ENCODE measurements at places on chromosomes 1 and 21.
A peak's percentile ranks its signal among the peaks of the same experiment; 100 is the strongest.

- DNase-seq = no peak
These were observed 118.4 kb upstream of the L1TD1 start for GRCh38 chr1:62076286-62076685.

GRCh38 chr1:1794999-1795398, 16.7 kb upstream of the NADK start:
- DNase-seq = no peak

- DNase-seq = no peak
These were observed 21.8 kb downstream of the TENT5C start for GRCh38 chr1:117627546-117628130.

DNA sequence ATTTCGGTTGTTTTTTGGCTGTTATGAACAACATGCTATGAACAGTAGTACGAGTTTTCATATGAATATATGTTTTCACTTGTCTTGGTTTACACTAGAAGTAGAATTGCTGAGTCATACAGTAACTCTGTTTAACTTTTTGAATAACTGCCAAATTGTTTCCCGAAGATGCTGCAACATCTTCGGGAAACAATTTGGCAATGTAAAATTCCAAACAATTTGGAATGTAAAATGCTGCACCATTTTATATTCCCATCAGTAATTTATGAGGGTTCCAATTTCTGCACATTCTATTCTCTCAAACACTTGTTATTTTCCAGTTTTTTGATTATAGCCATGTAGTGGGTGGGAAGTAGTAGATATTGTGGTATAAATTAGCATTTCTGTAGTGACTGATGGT, 11.6 kb downstream of the PCBP3 start:
- no peak for DNase-seq

- DNase-seq = no peak
These were observed 34.1 kb downstream of the SOAT1 start for GRCh38 chr1:179327679-179328078.

GRCh38 chr1:27368869-27369582, 2.3 kb upstream of the MAP3K6 start:
- DNase-seq = no peak

- DNase-seq = no peak
These were observed 17.2 kb downstream of the PRDM15 start for GRCh38 chr21:41861987-41862386.

DNA sequence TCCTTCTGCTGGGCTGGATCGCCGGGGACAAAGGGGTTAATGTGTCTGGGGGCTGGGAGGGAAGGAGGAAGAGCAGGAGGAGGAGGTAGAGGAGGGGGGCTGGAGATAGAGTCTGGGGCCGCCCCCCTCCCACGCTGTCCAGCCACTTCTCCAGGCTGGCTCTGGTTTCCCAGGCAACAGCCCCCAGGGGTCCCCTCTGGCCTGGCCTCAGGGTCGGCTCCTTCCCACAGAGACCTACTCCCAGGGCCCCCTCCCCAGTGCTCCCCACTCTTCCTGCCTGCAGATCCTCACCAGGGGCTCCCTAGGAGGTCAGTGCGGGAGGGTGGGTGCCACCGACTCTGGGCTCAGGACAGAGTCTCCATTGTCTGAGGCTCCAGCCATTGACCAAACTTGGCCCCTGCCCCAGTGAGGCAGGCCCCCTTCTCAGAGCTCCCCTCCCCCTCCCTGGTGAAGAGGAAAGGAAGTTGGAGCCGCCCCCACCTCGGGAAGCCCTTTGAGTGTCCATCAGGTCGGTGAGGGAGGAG, 34.1 kb downstream of the ARHGEF10L start:
- DNase-seq = no peak

DNA sequence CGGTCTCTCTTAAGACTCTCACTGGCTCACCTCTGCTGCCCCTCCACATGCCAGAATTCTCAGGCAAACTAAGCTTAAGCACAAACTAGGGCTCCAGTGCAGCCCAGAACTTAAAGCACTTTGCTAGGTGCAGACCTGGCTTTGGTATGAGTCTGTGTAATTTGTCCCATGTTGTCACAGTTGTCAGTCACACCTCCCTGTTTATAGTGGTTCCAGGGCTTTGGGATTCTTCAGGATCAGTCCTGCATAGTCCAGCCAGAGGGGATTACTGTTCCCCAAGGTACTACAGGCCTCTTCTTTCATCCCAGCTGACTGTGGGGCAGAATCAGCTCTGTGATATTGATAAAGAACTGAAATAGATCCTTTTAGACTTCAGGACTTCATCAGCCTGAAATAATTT, 105.0 kb upstream of the UBE2U start:
- no peak for DNase-seq

GRCh38 chr1:32725615-32725982, 23.0 kb upstream of the SYNC start:
- no peak for DNase-seq

- DNase-seq = no peak
These were observed 397.1 kb upstream of the VAMP3 start for GRCh38 chr1:7373876-7374562.

DNA sequence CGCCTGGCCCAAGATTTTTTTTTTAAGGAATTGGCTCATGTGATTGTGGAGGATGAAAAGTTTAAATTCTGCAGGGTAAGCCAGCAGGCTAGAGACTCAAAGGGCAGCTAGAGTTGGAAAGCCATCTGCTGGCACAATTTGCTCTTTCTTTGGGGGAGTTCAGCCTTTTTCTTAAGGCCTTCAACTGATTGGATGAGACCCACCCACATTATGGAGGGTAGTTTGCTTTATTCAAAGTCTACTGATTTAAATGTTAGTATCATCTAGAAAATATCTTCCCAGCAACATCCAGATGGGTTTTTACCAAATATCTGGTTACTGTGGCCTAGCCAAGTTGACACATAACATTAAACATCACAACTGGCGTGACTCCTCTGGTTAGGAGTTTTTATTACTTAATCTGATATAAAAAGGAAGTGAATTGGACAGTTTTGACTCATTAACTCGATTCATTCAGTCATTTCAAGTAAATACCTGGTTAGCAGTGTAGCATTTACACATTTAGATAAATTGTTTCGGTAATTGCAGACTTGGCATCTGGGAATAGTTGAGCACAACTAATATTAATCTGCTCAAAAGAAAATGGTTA, 12.4 kb downstream of the HOOK1 start:
- no peak for DNase-seq

GRCh38 chr1:183571678-183572268, 18.5 kb downstream of the NCF2 start:
- DNase-seq = no peak

GRCh38 chr1:233518344-233518743, 95.6 kb upstream of the KCNK1 start:
- peak; percentile 52 for DNase-seq

GRCh38 chr1:116203920-116204319, 92.7 kb downstream of the MAB21L3 start:
- DNase-seq = no peak

DNA sequence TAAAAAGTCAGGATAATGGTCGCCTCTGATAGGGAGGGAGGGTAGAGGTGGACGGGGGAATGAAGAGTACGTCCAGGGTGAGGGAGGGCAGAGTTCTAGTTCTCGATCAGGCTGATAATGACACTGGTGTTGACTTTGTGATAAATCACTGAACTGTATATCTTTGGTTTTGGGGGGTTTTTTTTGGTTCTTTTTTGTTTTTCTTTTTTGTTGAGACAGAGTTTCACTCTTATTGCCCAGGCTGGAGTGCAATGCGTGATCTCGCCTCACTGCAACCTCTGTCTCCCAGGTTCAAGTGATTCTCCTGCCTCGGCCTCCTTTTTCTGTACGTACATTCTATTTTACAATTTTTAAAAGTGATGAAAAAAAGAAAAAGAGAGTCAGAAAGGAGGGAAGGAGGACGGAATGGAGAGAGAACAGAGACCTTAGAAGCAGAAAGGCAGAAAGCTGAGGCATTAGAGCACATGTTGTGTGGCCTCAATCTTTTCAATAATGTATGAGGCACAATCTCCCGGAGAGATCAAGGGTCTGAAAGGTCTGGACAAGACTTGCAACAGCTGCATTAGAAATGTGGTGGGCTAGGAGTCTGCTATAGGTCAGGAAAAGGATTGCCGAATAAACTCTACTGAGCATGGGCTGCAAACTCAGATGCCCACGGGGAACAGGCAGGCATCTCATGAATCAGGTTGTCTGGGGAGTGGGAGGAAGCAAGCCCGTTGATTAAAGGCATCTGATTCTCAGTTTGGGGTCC, 174.8 kb downstream of the TOMM20 start:
- DNase-seq = no peak

DNA sequence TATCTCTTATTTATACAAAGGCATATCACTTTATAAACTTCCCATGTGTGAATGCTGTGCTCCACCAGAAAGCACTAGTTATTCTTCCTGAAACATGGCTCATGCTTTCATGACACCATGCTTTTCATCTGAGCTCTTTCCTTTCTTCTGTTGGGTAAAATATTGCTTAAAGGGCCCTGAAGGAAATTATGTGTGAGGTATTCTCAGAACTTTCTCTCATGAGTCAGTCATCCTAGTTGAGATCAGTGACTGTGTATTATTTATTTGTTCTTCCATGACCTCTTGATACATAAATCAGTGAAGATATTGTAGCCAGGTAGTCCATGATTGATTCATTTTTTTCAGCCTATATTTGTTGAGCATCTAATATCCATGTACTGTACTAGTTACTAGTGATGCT, 54.8 kb downstream of the CYP2J2 start:
- no peak for DNase-seq

DNA sequence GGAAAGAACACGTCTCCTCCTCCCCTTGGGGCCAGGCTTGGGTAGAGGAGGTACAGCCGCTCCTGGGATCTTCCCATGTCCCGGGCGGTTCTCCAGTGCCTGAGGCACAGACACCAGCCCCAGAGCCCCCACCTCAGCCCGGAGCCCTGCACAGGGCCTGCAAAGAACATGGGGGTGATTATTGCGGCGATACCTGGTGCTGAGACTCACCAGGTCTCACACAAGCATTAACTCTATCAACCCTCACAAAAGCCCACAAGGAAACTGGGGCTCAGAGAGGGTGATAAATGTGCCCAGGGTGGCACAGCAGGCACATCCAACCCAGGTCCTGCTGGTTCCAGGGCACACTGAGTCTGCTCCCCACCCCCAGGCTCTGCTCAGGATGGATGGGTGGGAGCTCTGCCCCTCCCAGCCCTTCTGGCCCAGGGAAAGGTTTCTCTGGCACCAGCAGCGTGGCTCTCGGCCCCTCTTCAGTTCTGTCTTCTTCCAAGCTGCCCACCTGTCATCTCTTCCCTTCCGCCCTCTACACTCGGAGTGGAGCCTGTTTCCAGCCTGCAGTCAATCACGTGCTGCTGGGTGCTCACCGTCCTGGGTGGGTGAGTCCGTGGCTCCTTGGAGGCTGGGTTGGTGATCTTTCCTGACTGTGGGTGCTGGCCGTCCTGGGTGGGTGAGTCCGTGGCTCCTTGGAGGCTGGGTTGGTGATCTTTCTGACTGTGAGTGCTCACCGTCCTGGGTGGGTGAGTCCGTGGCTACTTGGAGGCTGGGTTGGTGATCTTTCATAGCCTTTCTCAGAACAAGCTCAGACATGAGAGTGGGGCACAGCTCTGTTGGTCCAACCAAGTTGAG, 53.6 kb upstream of the AJAP1 start:
- DNase-seq = no peak

GRCh38 chr1:163999131-163999530, 559.9 kb upstream of the PBX1 start:
- DNase-seq = no peak

DNA sequence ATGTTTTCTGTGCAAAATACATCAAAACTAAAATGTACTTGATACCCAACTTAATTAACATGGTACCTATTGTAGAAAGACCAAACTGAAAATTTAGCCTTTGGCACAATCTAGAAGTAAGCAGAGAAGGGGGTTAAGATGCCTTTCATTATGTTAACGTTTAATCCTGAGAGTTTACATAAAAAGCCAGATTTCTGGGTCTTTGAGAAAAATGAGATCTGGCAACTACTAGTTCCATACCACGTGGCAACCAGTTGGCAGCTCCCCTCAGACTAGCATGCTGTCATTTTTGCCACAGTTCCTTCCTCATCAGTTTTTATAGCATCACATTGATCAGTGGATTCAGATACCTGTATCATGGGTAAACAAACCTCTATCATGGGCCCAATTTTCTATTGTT, 1.5 kb downstream of the RO60 start:
- no peak for DNase-seq

DNA sequence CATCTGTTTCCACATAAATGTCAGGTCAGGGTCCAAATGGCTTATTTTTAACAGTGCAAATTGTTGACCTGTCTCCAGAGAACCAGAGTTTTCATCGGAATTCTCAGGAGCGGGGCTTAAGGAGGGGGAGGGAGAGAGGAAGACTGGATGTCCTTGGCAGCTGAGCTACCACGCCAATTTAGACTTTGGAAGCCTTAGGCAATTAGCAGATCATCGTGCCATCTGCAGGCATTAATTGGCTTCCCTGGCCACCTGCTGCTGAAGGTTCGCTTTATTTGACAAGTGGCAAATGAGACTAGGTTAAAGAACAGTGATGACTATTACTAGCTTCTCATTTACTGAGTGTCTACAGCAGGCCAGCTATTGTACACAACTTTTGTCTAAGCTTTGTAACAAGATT, 43.7 kb downstream of the HLX start:
- DNase-seq = no peak

GRCh38 chr1:84997667-84998600, 1.0 kb upstream of the MCOLN2 start:
- no peak for DNase-seq

DNA sequence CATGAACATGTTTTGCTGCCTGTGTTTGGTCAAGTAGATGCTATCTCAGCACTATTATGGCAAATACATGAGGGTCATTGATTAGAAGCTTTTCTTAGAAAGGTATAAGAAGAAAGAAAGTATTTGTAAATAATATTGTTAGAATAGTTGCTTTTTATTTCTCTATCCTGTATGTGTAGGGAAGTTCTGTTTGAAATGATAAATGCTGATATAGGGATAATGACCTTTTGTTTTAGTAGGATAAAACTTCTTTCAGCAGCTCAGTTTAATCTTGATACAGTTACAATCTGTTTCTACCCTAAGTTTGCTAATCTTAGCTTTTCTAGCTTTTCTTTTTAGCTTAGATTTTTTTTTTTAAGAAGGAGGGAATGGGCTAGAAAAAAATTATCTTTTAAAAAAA, 63.3 kb downstream of the USP25 start:
- DNase-seq = no peak

Data from iPS DF 6.9 (cell line).